Astrocyte of the spinal cord (primary cell): ENCODE measurements at places on chromosomes 1 and 21.

- no peak for DNase-seq
Observed at GRCh38 chr1:12152113-12152891, 14.5 kb upstream of the TNFRSF1B start.

GRCh38 chr1:27879374-27880082 lies 7.2 kb downstream of the THEMIS2 start:
- no peak for DNase-seq

DNA sequence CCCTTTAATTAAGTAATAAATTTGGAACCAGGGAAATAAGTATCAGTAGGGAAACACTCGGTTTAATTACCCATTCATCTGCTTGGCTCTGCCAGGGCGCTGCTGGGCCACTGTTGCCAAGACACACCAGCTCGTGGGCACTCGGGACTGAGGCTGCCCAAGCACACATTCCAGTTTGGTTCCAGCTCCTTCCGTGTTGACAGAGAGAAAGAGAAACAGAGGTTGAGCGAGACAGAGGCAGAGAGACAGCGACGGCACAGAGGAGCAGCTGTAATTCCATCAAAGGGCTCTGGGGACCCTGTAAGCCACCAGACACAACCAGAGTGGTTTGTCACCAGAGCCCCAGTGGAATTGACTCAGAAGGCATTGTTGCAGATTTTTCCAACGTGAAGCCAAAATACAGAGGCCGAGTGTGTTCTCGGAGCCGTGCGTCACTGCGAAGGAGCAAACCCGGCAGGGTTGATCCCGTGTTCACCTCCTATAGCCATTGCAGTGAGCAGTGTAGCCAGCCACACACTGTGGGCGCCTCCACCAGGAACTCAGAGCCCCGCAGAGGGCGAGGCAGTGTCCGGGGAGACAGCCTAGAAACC lies 33.5 kb downstream of the SYF2 start:
- peak; percentile 5 for DNase-seq

GRCh38 chr1:25182629-25183028 lies 49.7 kb downstream of the SYF2 start:
- peak; percentile 51 for DNase-seq

GRCh38 chr1:67429528-67430357 lies 459 bp downstream of the SERBP1 start:
- DNase-seq, result no peak

DNA sequence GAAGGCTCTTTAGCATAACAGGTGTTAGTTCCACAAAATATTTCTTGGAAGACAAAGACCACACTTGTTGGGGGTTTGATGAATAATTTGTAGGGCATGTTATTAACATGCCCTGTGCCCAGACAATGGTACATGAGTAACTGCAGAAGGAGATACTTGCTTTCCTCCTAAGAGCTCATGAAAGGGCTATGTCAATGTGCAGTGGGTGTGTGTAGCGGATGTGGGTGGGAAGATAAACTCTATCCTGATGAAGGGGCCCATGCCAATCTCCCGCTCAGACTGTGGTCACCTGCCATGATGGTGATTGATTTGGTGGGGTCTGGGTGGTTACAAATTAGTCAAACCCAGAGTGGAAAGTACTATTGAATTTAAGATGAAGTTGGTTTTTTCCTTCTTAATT lies 69.8 kb upstream of the DNAH14 start:
- no peak for DNase-seq

DNA sequence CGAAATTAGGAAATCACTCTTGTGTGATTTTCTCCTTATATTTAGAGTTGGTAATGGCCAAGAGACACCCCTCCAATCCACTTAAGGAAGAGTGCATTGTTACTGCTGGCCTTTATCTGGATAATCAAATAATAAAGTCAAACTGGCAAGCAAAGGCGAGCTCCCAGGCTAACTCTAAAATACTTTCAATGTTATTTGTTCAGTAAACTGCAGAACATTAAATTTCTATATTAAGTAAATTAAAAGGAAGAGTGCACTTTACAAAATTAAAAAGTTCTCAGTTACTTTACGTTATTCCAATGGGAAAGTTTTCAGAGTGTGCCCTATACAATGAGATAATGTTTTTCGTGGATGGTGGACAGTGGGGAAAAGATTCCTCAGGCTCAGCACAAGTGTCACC lies 562.4 kb upstream of the BEND5 start:
- no peak for DNase-seq
